Sigmoid colon (tissue), 7 donors: ENCODE measurements at places on chromosomes 13 and 19. TPM values are rescaled to one million over a fixed set of nuclear protein-coding genes. Genes with fewer than 3 reads are reported as not detected.

- H3K4me1 ChIP-seq = no peaks in the 10 kb centered on the region
- no peak overlapping the region for H3K4me3 ChIP-seq
- no peak overlapping the region for H3K27ac ChIP-seq
These were observed 61.8 kb downstream of the AKAP11 start for GRCh38 chr13:42333613-42334328.

- DNase-seq = no peak
- no peaks in the 10 kb centered on the region for H3K4me1 ChIP-seq
- no peaks in the 10 kb centered on the region for H3K36me3 ChIP-seq
- no peaks in the 10 kb centered on the region for H3K27me3 ChIP-seq
- H3K27ac ChIP-seq = no peak overlapping the region
These were observed 95.1 kb downstream of the NUFIP1 start for GRCh38 chr13:44894001-44894770.

- no peaks in the 10 kb centered on the region for H3K4me1 ChIP-seq
- no peak overlapping the region for H3K4me3 ChIP-seq
- no peaks in the 10 kb centered on the region for H3K27me3 ChIP-seq
- DNase-seq = no peak
- no peak overlapping the region for H3K27ac ChIP-seq
These were observed 144.3 kb upstream of the FREM2 start for GRCh38 chr13:38542601-38543000.

- peaks cover 9% of the 10 kb centered on the region for H3K36me3 ChIP-seq
- H3K4me1 ChIP-seq = peaks cover 28% of the 10 kb centered on the region
- H3K27ac ChIP-seq = peak within 1 kb of the TSS; percentile 97
- H3K4me3 ChIP-seq = peak within 1 kb of the TSS; percentile 85
These were observed at the start of gene TSEN34 for GRCh38 chr19:54191011-54191810. TSEN34 (plus strand) TSS chr19:54191308; CDS start chr19:54191365, 57 bp downstream.

- H3K4me3 ChIP-seq = no peak overlapping the region
- no peak for DNase-seq
- no peaks in the 10 kb centered on the region for H3K27me3 ChIP-seq
- H3K36me3 ChIP-seq = no peaks in the 10 kb centered on the region
- H3K27ac ChIP-seq = no peak overlapping the region
These were observed 515.0 kb downstream of the TBC1D4 start for GRCh38 chr13:74966814-74967424.

GRCh38 chr13:22311734-22312404, 641.0 kb downstream of the FGF9 start:
- H3K4me1 ChIP-seq = no peaks in the 10 kb centered on the region
- DNase-seq = peak; percentile 56
- no peaks in the 10 kb centered on the region for H3K27me3 ChIP-seq
- H3K27ac ChIP-seq = no peak overlapping the region

- H3K36me3 ChIP-seq = no peaks in the 10 kb centered on the region
- no peak overlapping the region for H3K27ac ChIP-seq
- H3K27me3 ChIP-seq = no peaks in the 10 kb centered on the region
- H3K4me3 ChIP-seq = no peak overlapping the region
- H3K4me1 ChIP-seq = no peaks in the 10 kb centered on the region
These were observed 181.3 kb downstream of the PCDH9 start for GRCh38 chr13:67048821-67049150.

- H3K4me1 ChIP-seq = peaks cover 50% of the 10 kb centered on the region
- H3K4me3 ChIP-seq = no peak overlapping the region
- H3K27ac ChIP-seq = peak overlapping the region; percentile 62
- DNase-seq = no peak
- H3K36me3 ChIP-seq = peaks cover 12% of the 10 kb centered on the region
These were observed 117.1 kb downstream of the STARD13 start for GRCh38 chr13:33168321-33168960.

DNA sequence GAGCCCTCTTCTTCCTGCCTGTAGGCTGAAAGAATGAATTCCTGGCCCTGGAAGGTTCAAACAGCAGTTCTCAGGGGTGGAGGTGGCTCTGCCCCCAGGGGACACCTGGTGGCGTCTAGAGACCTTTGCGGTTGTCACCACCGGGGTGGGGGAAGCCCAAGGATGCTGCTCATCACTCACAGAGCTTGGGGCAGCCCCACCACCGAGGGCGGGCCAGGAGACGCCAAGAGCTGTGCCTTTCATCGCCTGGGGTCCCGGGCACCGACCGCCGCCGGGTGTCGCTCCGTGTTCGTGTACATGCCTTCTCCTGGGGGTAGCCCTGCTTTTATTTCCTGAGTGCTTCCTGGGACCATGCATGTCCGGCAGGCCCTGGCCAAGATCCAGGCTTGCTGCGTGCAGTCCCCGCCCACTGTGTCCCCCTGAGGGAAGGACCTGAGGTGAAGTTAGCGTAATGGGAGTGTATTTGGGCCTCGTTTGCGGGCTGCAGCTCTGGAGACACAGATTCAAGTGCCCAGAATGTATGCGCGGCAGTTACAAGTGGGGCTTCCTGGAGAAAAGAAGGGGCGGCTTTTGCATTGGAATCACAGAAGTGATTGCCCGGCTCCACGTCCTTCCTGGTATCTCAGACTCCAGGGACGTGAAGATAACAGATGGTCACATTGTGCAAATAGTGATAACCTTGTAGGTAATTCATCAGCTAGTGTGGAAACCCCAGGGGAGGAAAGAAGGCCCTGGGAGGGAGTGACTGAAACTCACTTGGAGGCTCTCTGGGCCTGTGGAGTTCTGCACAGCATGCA, 7.8 kb downstream of the DOT1L start:
- H3K4me3 ChIP-seq = no peak overlapping the region
- no peaks in the 10 kb centered on the region for H3K36me3 ChIP-seq
- H3K27ac ChIP-seq = peak overlapping the region; percentile 98
- no peak for DNase-seq

- no peak overlapping the region for H3K4me3 ChIP-seq
- no peaks in the 10 kb centered on the region for H3K4me1 ChIP-seq
- no peaks in the 10 kb centered on the region for H3K36me3 ChIP-seq
- H3K27ac ChIP-seq = no peak overlapping the region
- H3K27me3 ChIP-seq = no peaks in the 10 kb centered on the region
These were observed 1316.7 kb upstream of the SLC10A2 start for GRCh38 chr13:104382951-104383350.

GRCh38 chr19:51572908-51573307, 1.8 kb downstream of the ZNF175 start:
- H3K27me3 ChIP-seq = no peaks in the 10 kb centered on the region
- DNase-seq = no peak
- peaks cover 25% of the 10 kb centered on the region for H3K36me3 ChIP-seq
- H3K27ac ChIP-seq = no peak overlapping the region
- H3K4me3 ChIP-seq = no peak overlapping the region
- no peaks in the 10 kb centered on the region for H3K4me1 ChIP-seq

DNA sequence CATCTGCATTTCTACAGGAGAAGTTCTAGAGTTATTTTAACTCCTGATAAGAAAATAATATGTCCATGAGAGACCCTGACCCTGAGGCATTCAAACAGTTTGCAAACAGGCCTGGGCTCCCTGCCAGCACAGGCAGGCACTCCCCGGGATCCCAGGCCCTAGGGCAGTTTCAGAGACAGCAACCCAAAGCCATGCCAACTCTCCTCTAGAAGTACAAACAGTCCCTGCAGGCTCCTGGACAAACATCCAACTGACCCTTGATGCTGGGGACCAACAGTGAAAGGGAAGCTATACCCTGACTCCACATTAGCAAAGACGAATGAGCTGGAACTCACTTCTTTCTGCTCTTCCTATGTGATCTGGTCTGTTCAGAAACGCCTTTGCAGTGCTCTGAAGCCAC, 44.8 kb downstream of the CCDC70 start:
- DNase-seq = no peak
- H3K27me3 ChIP-seq = no peaks in the 10 kb centered on the region
- no peaks in the 10 kb centered on the region for H3K4me1 ChIP-seq
- H3K27ac ChIP-seq = no peak overlapping the region

DNA sequence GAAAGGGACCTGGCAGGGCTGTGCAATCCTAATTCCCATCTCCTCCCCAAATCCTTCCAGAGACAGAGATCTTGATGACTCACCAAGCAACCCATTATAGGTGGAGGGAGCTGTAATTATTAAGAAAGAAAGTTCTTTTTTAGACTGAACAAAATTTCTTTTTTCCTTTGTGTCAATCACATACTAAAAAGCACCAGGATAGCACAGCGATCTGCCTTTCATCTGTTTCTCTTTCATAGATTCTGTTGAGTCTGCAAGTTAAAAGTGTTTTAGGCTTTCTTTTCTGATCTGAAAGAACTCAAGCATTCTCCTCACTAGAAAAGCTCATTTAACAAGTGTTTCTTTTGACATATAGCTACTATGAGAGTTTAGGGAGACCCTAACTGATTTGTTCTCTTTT, 222.8 kb downstream of the DCT start:
- H3K27ac ChIP-seq = no peak overlapping the region
- no peak overlapping the region for H3K4me3 ChIP-seq
- DNase-seq = no peak
- H3K36me3 ChIP-seq = no peaks in the 10 kb centered on the region
- H3K4me1 ChIP-seq = no peaks in the 10 kb centered on the region

GRCh38 chr13:48264058-48264457, 31.1 kb downstream of the ITM2B start:
- no peak for DNase-seq
- H3K4me3 ChIP-seq = no peak overlapping the region
- H3K4me1 ChIP-seq = peaks cover 6% of the 10 kb centered on the region
- no peaks in the 10 kb centered on the region for H3K27me3 ChIP-seq
- peaks cover 16% of the 10 kb centered on the region for H3K36me3 ChIP-seq
- no peak overlapping the region for H3K27ac ChIP-seq

- H3K27me3 ChIP-seq = no peaks in the 10 kb centered on the region
- H3K4me3 ChIP-seq = peak overlapping the region; percentile 97
- peak; percentile 88 for DNase-seq
- H3K27ac ChIP-seq = peak overlapping the region; percentile 82
- H3K4me1 ChIP-seq = no peaks in the 10 kb centered on the region
These were observed 1.5 kb downstream of the SBNO2 start for GRCh38 chr19:1172353-1173158.

DNA sequence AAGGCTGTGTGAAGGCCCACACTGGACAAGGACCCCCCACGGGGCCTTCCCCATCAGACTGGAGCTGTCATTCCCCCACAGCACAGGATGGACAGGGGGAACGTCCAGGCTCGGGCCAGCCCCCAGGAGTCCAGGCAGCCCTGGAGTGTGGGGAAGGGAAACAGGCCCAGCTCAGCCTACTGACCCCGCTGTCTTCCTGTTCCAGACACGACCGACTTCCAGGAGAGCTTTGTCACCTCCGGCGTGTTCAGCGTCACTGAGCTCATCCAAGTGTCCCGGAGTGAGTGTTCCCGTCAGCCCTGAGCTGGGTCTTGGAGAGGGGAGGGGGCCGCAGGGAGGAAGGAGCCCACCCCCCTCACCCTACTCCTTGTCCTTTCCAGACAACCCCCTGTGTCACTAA, 47.0 kb downstream of the SMIM24 start:
- H3K27ac ChIP-seq = peak overlapping the region; percentile 97
- H3K27me3 ChIP-seq = no peaks in the 10 kb centered on the region
- H3K4me3 ChIP-seq = no peak overlapping the region
- H3K4me1 ChIP-seq = peaks cover 72% of the 10 kb centered on the region

GRCh38 chr13:47774671-47774994, 226.4 kb downstream of the SUCLA2 start:
- H3K27me3 ChIP-seq = no peaks in the 10 kb centered on the region
- H3K4me3 ChIP-seq = no peak overlapping the region
- H3K36me3 ChIP-seq = no peaks in the 10 kb centered on the region
- DNase-seq = no peak
- no peak overlapping the region for H3K27ac ChIP-seq

GRCh38 chr13:34254366-34254765, 436.4 kb downstream of the RFC3 start:
- no peaks in the 10 kb centered on the region for H3K36me3 ChIP-seq
- H3K27me3 ChIP-seq = no peaks in the 10 kb centered on the region
- no peak overlapping the region for H3K27ac ChIP-seq
- DNase-seq = no peak

DNA sequence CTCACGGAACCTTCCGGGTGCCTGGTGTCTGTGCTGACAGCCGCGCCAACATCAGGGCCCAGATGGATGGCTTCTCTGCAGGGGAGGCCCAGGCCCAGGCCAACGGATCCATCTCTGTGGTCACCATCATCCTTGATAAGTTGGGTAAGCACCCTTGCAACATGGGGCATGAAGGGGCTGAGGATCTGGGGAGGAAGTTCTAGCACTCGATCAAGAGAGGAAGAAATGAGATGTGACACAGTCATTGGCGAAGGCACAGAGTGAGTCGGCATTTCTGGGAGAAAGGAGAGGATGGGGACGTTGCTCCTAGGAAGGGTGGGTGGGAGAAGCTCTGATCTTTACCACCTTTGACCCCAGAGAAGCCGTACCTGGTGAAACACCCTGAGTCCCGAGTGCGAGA, 4.4 kb downstream of the CILP2 start:
- DNase-seq = no peak
- peaks cover 47% of the 10 kb centered on the region for H3K27me3 ChIP-seq
- no peaks in the 10 kb centered on the region for H3K36me3 ChIP-seq
- H3K4me3 ChIP-seq = no peak overlapping the region

DNA sequence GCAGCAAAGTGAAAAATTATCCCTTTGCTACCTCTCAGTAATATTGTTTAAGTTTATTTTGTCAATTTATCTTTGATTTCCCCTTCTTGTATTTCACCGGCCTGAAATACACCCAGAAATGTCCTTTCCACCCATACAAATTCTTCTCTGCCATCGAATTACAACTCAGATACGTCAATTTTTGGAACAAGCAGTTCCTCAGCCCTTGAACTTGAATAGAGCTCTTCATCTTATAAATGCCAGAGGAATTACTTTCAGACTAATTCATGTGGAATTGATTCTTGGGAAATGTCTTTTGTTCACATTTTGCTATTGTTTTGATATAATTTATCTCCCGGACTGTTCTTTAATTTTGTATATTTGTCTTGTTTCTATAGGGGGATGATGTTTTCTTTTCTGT, 1359.3 kb upstream of the MIR17HG start:
- no peak for DNase-seq
- no peaks in the 10 kb centered on the region for H3K4me1 ChIP-seq
- H3K4me3 ChIP-seq = no peak overlapping the region
- no peak overlapping the region for H3K27ac ChIP-seq

ITGBL1 gene
- total RNA-seq = 1.8 TPM

POSTN gene
- total RNA-seq = 33.2 TPM

CYP4F11 gene
- 0.66 TPM for total RNA-seq

RDH8 gene
- total RNA-seq = not detected

ZNF525 gene
- total RNA-seq = 7.5 TPM

COL4A1 gene
- 235 TPM for total RNA-seq

ZNF442 gene
- 2.9 TPM for total RNA-seq

VSIG10L gene
- 0.55 TPM for total RNA-seq

PEAK3 gene
- total RNA-seq = 0.41 TPM

USF2 gene
- total RNA-seq = 100 TPM

ZNF581 gene
- total RNA-seq = 43.2 TPM
